ENCODE measurements at places on chromosomes 7 and 10.

GRCh38 chr10:71740069-71740653 is 20.6 kb upstream of the C10orf105 start:
- DNase-seq: no peak

DNA sequence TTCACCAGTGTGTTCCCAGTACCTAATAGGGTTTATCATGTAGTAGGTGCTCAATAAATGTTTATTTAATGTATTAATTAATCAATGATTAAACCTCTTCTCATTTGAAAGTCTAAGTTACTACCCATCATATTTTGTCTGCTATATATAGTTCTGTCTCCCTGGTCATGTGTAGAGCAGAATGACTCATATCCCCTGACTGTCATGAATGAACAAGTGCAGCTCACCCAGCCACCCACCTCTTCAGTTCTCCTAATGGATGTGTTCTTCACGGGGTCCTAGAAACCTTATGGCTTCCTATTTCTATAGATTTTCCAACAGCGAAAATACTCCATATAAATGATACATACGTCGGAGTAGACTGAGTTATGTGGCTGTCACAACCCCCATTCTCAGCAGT is 64.5 kb downstream of the HIF1AN start:
- DNase-seq: no peak

DNA sequence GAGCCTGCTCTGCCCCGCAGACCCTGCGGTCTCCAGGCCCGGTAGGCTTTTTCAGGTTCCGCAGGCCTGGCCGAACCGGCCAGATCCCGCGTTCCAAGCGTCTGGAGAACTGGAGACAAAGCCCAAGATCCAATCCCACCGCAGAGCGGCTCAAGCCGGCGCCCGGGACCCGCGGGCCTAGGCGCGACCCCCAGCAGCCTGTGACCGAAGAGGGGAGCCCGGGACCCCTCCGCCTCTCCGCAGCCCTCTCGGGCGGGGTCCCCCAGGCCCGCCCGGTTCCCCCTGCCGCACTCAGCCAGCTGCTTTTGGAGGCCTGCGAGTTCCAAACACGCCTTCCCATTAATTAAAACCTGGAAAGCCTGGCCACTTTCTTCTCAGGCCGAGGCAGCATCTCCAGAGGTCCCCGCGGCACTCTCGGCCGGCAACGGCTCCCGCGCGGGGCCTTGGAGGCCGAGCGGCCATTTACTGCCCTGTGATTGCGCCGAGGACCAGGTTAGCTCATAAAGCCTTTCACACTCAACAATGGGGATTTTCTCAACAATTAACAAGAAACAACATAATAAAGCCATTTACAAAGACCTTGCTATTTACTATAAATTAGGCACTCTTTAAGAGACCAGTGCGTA is 16.7 kb downstream of the SKIDA1 start:
- no peak for DNase-seq

DNA sequence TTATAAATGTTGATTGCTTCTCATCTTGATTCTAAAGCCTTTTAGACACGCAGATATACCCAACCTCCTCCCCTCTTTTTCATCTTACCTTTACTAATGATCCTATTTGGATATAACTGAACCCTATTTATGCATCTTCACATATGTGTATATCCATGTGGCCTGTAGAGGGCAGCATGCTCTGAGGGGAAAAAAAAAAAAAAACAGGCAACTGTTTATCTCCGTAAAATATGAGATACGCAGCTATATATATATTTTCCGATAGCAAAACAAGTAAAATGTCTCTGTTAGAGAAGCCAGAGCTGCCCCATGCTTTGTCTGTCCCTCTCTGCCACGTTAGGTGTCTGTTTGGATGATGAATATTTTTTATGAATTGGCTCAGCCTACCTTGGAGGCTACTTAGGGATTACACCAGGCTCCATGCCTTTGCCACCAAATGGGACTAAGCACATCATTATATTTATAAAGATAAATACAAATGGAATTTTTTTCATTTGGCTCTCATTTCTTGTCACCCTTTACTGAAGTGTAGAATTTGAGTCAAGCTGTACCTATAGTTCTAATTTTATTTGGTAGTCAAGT is 174.8 kb upstream of the FZD1 start:
- no peak for DNase-seq

GRCh38 chr10:103192089-103192450 is 1.0 kb downstream of the NT5C2 start:
- no peak for DNase-seq

DNA sequence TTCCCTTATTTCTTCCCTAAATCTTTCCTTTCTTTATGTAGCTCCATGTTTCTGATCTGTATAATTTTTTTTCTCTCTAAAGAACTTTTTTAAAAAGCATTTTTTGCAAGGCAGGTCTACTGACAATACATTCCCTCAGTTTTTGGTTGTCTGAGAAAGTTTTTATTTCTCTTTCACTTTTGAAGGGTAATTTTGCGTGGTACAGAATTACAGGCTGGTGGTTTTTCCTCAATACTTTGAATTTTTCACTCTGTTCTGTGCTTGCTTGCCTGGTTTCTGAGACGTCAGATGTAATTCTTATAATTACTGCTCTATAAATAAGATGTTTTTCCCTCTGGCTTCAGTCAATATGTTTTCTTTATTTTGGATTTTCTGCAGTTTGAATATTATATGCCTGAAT is 205.4 kb upstream of the VSTM2A start:
- DNase-seq: no peak

GRCh38 chr10:90917968-90918318 is 2.9 kb downstream of the ANKRD1 start:
- no peak for DNase-seq

DNA sequence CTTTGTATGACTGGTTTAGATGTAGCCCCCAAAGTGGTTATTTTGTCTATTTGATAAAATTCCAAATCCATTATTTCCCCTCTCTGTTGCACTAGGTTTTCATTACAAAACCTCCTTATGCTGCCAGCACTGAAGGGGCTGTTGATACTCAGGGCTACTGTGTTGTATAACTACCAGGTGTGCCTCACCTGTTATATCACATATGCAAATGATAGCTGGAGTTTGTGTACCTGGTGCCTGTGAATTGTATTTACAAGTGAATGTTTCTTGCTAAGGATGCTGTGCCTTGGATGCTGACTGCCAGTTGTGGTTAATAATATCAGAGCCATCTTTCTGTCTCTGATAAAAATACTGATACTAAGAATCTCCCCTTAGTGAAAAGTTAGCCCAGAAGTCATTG is 84.8 kb upstream of the CCDC6 start:
- no peak for DNase-seq

GRCh38 chr7:76310102-76310957 is 7.9 kb downstream of the HSPB1 start:
- no peak for DNase-seq

DNA sequence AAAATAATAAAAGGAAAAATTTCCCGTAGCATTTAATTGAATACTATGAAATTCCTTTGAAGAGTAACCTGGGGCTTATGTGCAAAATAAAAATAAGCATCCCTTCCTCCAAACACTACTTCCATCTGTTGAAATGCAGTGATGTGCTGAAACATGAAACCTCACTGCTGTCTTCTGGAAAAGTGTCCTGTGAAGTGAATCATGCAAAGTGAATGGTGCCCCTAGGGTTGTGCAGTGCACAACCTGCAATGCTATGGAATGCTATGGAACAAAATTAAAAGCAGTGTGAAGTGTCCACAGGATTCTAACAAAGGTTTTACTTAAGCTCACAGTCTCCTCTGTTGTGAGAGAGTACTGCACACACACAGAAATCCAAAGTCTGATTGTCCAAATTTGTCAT is 480.9 kb downstream of the ETV1 start:
- no peak for DNase-seq

GRCh38 chr7:101862280-101863220 is 45.1 kb downstream of the CUX1 start:
- no peak for DNase-seq

- no peak for DNase-seq
Measured at GRCh38 chr7:133633055-133633454, 380.2 kb downstream of the EXOC4 start.

- peak; percentile 78 for DNase-seq
Measured at GRCh38 chr7:150368096-150368883, at the start of gene REPIN1. Gene REPIN1, plus strand, starts transcription at chr7:150368822. Its CDS starts 890 bp downstream, at chr7:150369712.

DNA sequence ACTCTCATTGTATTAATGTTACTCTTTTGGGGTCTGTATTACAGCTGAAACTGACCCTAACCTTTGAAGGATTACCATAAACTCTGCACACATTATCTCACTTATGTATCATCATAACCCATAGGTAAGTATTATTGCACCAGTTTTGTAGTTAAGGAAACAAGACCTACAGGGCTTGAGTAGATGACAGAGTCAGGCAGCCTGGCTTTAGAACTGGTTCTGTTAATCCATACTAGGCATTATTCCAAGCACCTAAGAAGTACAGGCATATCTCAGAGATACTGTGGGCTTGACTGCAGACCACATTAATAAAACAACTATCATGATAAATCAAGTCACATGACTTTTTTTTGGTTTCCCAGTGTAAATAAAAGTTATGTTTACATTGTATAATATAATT is 17.1 kb upstream of the AKR1B1 start:
- DNase-seq: no peak

DNA sequence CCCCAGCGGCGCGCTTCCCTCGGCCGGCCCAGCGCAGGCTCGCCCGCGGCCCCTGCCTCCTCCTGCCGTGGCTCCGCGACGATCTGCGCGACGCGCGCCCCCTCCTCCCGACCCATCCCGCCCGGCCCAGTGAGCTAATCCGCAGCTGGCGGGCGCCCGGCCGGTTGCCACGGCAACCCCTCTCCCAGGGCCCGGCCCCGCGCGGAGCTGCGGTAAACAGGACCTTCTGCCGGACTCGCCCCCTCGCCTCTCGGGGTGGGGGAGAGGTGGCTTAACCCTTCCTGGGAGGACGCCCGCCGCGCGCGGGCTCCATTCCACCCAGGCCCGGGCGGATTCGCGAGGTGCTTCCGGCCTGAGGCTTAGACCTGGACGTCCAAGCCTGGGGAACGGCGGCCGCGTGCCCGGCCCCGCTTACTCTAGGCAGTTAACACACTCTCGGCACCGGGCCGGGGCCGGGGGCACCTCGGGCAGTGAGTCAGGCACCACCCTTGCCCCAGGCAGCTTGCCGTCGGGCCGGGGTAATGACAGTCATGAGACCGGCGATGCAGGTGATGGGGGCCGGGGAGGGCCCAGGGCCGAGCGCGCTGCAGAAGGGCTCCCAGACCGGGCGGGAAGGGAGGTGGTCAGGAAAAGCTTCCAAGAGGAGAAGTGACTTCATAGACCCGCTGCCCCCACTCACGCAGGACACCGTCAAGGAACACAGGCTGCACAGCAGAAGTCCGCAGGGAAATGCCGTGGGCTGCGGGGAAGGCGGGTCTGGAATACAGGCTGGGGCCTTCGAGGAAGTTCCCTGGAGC is at the start of gene DENND2A:
Gene DENND2A (minus strand): TSS at position 87 of the 797 bp plus-strand sequence. CDS start 38,416 bp downstream, outside the sequence.
- no peak for DNase-seq

DNA sequence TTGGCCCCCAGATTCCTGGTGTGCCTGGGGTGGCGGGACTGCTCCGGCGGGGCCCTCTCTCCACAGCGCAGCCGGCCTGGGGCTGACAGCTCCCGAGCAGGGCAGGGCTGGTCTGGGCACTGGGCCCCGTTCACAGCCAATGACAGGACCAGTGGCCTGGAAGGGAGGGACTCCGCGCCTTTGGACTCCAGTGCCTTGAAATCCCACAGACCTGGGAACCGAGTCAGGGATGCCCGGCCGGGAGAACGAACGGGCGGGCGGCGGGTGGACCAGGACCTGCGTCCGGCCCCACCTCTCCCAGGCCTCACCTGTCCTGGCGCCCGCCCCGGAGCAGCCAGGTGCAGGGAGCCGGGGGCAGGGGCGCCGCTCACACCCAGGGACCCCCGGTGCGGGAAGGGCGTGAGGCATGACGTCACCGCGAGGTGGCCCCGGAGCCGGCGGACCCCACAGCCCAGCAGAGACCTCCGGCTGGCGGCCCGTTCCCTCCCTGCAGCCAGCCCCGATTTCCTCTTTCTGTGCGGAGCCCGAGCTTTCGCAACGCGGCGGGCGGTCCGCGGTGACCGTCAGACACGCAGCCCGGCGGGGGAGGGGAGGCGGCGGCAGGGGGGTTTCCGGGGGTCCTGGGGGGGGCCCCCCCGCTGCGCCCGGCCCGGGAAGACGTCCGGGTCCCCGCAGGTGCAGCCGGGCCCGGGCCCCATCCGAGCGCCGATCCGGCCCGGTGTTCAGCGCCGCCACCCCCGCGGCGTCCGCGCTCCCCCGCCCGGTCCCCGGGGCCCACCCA is 743 bp downstream of the ADAP1 start:
- peak; percentile 32 for DNase-seq

- no peak for DNase-seq
Measured at GRCh38 chr7:101998906-101999240, 181.4 kb downstream of the CUX1 start.

GRCh38 chr10:5014936-5015335 is 11.3 kb upstream of the AKR1C2 start:
- DNase-seq: no peak

GRCh38 chr10:80964955-80965614 is 427.4 kb downstream of the SH2D4B start:
- DNase-seq: no peak

DNA sequence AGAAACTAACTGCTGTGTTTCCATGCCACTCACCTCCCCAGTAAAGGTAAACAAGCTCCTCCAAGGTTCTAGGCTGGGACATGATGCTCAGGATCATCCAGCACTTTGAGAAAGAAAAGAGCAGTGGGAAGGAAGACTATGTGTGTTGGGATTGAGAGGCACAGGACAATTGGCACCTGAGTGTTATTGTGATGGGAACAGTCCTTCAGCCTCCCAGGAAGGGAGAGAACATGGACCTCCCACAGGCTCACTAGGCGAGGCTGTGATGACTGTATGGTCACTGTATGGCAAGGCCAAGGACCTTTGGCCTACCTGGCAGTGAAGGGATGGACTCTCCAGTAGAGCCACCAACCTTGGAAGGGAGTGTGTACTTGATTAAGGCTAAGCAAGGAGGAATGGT is 123.2 kb upstream of the UNC5B start:
- no peak for DNase-seq

GRCh38 chr7:26420422-26421019 is 128.9 kb downstream of the SNX10 start:
- DNase-seq: no peak

DNA sequence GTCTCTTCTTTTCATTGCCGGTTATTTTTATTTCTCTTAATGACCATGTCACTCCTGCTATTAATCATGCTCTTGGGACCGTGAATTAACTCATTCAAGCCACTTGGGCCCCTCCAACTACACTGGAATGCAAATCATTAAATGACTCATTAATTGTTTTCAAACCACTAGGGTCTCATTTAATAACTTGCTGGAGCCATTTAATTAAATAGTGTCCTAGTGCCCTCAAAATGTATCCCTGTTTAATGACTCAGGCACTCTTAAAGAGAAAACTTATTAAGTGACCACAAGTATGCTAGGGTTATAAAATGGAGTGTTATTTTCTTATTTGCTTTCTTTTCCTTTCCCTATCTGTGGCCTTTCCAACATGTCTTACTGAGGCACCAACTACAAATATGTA is 73.0 kb downstream of the PLXDC2 start:
- no peak for DNase-seq

All from CD4-positive, alpha-beta T cell treated with Interferon alpha-2 for 1 hour (primary cell).